ENCODE measurements at places on chromosomes 16 and 17. TPM values are rescaled to one million over a fixed set of nuclear protein-coding genes. Genes with fewer than 3 reads are reported as not detected.
A peak's percentile ranks its signal among the peaks of the same experiment; 100 is the strongest.

PIPOX gene
- 0.31 TPM for polyA plus RNA-seq

GRCh38 chr16:6643080-6643686, 689.5 kb upstream of the RBFOX1 start:
- peak; percentile 36 for DNase-seq

DNAH2 gene
- 0.18 TPM for polyA plus RNA-seq

SGCA gene
- not detected for polyA plus RNA-seq

DNA sequence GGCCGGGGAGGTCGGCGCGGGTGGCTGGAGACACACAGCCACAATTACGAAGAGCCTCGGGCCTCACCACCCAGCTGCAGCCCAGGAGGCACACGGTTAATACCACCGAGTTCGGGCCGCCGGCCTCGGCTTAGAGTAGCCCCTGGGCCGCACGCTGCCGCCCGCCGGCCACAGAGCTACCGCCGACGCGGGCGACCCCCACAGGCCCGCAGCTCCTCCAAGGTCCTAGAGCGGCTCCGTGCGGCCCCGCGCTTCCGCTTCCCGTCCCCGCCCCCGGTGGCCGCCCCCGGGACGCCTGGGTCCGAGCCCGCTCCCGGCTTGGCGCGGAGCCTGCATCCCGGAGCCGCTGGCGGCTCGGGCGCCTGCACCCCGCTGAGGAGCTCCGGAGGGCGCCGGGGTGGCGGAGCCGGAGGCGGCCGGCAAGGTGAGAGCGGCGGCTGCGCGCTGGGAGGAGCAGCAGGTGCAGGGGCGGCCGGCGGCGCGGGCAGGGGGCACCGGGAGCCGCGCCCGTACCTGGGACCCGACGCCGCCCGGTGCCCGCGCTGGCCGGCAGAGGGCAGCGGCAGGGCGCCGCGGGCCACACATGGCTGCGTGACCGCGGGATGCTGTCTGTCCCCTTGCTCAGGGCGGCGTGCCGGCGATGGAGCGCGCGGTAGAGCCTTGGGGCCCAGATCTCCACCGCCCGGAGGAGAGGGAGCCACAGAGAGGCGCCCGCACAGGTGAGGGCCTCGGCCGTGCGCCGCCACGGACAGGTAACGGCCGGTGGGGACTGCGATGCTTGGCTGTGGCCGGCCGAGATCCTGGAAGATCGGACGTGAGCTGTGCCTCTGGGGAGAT, at the start of gene ZNF48:
Gene ZNF48 (plus strand): TSS at position 266 of the 837 bp plus-strand sequence. CDS start 375 bp downstream, at position 641.
- DNase-seq: peak; percentile 94

Data from SK-N-SH (cell line).